ENCODE measurements at places on chromosomes 16 and 17.

- no peak for DNase-seq
Measured at GRCh38 chr17:45923511-45924268, 29.3 kb downstream of the MAPT start.

DNA sequence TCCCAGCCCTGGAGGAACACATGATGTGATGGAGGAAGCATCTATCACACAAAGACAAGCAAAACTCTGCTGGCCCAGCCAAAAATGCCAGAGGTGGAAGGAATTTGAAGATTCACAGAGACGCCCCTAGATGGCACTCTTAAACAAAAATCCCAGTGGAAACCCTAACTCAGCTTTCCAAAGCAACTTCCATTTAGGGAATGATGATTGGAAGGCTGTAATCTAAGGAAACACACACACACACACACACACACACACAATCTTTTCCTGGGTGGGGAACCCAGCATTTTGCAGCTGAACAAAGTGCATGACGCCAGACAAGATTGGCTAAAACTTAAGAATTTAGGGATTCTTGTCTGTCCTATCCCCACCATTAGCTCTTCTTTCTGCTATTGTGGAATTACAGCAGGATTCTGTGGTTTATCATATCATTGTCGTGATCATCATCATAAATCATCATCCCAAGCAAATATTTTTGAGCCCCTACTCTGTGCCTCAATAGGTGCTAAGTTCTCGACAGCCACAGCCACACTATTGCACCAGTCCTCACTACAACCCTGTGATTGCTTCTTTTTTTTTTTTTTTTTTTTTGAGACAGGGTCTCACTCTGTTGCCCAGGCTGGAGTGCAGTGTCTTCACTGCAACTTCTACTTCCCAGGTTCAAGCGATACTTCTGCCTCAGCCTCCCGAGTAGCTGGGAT, 1.6 kb upstream of the LDAF1 start:
- DNase-seq = peak; percentile 61

DNA sequence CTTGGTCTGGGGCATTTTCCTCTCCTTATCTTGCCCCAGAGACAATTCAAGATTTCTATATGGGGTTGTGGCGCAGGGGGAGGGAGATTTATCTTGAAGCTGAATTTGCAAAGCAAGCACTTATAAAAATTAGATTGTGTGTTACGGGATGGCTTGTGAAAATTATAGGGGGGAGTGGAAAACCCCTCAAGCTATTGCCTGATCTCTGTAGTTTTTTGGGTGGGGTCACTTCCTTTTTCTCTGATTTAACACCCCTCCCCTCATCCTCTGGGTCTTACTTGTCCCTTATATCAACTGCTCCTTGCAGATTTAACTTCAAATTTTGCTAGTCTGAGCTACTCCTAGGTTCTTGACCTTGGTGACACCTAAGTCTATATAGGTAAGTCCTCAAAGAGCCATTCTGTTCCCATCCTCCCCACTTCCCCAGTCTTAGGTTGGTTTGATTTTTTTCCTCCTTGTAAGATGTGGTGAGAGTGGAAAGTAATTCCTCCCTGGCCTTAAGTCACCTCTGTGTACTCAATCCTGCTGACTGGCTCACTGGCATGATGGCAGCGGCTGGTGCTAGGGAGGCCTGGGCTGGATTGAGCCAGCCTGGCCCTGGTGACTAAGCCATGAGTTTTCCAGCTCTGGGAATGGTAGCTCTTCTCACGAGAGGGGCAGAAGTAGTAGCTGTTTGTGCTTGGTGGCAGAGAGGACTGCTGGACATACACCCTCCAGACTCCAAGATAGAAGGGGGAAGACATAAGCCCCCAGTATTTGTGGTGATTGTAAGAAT, 2.3 kb downstream of the ARL4D start:
- no peak for DNase-seq

- DNase-seq = no peak
Measured at GRCh38 chr17:42895185-42895555, 5.4 kb upstream of the G6PC1 start.

GRCh38 chr17:30942308-30943079, 20.7 kb downstream of the ADAP2 start:
- DNase-seq = no peak

DNA sequence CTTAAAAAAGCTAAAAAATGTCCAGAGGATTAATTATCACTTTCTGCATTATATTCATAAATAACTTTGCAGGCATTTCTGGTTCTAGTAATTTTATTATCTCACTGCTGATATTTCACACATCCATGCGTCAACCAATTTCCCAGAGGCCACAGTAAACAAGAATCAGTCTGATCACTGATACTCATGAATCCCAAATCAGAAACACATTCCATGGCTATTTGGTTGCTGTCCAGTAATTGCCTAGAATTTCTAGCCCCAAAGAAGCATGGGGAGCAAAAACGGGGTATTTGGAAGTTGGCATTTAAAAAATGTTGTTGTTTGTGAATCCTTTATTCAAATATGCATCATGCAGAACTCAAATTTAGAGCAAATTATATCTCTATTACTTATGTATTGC, 244.8 kb downstream of the CDH8 start:
- no peak for DNase-seq

DNA sequence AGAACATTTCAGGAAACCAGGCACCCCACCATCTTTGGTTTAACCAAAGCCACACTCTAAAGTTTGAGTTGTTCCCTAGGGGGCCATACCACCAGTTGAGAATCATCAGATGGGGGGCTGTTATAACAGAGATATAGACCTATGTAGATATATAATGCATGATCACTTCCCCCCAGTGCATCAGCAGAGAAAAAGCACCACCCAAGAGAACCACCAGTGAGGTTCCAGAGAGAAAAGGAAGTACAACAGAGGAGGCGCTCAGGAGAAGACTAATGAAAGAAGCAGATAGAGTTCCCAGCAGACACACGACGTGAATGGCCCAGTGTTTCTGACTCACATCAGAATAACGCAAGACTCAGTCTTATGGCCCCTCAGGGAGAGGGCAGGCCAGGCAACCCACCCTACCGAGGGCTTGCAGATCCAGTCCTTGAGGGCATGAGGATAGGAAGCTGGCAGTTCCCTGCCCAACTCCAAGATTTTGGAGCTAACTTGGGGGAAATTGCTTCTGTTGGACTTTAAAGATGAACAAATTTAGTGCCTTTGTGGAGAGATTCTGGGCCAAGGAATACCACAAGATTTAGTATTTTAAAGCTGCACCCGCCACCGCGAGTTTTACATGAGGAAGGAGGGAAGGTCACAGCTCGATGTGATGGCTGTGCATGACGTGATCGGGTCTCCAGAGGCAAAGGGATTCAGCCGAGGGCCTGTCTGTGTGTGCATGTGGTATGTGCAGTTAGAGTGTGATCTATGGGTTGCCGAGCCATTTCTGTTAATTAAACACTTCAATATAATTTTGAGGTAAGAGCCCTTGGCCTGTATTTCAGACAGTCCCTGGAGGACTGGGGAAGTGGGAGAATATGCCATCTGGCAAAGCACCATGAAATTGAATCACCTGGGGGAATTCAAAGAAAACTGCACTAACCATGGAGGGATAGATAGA, 53.1 kb downstream of the AIPL1 start:
- DNase-seq = no peak
